ENCODE measurements at places on chromosomes 4 and X.

GRCh38 chrX:137418086-137418485 lies 147.8 kb upstream of the ZIC3 start:
- no peak for DNase-seq

- no peak for DNase-seq
These were observed 46.9 kb upstream of the STIM2 start for GRCh38 chr4:26813698-26814097.

GRCh38 chrX:42463706-42464490 lies 314.1 kb downstream of the PPP1R2C start:
- no peak for DNase-seq

DNA sequence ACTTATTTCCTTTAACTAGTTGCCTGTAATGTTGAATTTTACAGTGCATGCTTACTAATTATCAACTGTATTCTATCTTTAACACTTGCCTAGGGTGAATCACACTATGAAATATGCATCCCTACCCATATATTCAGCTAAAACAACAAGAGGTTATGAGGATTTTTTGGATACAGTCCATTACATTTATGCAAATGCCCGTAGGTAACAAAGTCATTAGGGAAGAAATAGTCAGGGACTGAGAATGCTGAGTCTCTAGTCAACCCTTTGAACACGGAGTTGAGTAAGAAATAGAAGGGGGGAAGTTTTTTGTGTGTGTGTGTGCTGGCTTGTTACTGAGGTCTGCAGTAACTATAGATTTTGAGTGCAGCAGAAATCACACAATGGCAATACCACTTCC lies 26.1 kb upstream of the CBLL2 start:
- DNase-seq, result no peak

DNA sequence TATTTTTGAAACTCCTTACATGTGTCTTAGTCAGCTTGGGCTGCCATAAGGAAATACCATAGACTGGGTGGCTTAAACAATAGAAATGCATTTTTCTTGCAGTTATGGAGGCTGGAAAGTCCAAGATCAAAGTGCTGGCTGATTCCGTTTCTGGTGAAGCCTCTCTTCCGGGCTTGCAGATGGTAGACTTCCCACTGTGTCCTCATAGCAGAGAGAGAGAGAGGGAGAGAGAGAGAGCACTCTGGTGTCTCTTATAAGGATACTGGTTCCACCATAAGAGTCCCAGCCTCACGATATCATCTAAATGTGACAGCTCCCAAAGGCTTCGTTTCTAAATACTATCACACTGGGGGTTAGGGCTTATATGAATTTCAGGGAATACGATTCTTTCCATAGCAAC lies 39.7 kb downstream of the ENPEP start:
- DNase-seq, result no peak
